ENCODE measurements at places on chromosomes 7 and 10.
A peak's percentile ranks its signal among the peaks of the same experiment; 100 is the strongest.

GRCh38 chr7:155404976-155405375 lies 53.0 kb upstream of the EN2 start:
- DNase-seq: no peak

GRCh38 chr7:73920406-73921134 lies 59.6 kb downstream of the TMEM270 start:
- DNase-seq: no peak

- DNase-seq: no peak
Measured at GRCh38 chr7:28700096-28700495, 258.0 kb downstream of the TRIL start.

DNA sequence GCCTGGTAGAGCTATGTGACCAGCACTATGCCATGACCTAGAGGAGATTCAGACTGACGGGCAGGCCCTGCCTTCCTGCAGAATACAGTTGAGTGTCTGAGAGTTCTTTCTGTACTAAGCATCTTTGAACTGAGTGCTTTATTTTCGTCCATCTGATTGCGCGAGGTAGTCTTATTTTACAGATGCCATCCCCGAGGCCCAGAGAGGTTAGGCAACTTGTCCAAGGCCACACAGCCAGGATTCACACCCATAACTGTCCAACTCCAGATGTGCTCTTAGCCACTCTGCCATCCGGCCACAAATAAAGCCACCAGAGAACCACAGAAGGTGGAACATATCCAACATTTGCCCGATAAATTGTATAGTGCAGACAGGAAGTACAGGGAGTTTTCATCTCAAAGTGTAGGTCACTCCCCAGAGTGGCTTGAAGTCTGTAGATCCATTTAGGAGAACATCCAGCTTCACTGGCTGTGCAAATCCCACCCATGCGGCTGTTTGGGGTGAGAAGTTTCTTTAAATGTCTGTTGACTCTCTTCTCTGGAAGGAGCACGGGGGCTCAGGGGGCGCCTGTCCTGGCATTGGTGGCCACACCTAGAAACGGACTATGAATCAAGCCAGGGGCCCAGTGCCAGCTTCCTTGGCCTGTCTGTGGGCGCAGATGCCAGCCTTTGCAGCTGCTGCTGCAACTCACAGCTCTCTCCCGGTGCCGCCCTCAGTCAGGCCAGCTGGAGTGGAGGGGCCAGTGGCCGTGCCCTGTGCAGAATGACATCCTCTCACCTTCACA lies 11.1 kb downstream of the CHST3 start:
- DNase-seq: no peak

- DNase-seq: peak; percentile 19
Measured at GRCh38 chr10:74177140-74177677, 26.2 kb downstream of the ADK start.

- DNase-seq: no peak
Measured at GRCh38 chr7:43697690-43698089, 31.6 kb downstream of the COA1 start.

DNA sequence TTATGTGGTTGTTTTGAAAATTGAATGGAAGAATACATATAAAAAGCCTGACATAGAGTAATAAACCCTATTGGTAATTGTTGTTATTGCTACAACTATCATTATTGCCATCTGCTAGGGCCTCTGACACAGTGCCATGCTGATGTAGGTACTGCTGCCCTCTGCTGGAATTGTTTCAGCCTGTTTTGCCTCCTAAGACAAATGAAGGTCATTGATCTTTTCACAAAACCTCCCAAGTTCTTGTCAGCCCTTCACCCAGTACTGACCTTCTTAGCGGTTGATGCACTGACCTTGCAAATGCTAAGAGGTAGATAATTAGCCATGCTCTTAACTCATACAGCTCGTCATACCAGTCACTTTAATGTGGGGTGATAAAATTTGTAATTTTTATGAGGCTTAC lies 975.2 kb downstream of the SORCS1 start:
- DNase-seq: no peak

- no peak for DNase-seq
Measured at GRCh38 chr7:128708824-128709223, 30.3 kb upstream of the CALU start.

- DNase-seq: peak; percentile 7
Measured at GRCh38 chr10:121598263-121599249, at the start of gene FGFR2. Gene FGFR2, minus strand, starts transcription at chr10:121598444. Its CDS starts 4,627 bp downstream, at chr10:121593817.

GRCh38 chr7:131803816-131804215 lies 247.4 kb upstream of the PODXL start:
- no peak for DNase-seq

- no peak for DNase-seq
Measured at GRCh38 chr7:20122073-20122472, 95.1 kb downstream of the MACC1 start.

DNA sequence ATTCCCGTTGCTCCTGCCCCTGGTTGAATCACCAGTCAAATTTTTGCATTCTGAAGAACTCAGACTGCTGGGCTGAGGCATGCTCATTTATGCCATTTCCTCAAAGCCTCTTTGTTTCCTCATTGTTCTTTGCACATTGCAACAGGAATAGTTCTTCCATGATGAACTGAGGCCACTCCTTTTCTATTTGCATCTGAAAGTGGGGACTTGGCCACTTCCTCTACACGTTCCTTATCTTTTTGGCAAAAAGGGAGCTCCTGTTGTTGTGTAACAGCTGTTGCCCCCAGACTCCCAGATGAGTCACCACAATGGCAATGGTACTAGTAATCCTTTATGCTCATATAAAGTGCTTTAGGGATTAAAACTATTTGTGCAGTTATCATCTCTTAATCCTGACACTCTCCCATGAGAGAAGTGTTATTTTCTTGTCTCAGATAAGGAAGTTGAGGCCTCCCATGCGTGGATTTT lies 20.1 kb upstream of the ITPRID1 start:
- no peak for DNase-seq

DNA sequence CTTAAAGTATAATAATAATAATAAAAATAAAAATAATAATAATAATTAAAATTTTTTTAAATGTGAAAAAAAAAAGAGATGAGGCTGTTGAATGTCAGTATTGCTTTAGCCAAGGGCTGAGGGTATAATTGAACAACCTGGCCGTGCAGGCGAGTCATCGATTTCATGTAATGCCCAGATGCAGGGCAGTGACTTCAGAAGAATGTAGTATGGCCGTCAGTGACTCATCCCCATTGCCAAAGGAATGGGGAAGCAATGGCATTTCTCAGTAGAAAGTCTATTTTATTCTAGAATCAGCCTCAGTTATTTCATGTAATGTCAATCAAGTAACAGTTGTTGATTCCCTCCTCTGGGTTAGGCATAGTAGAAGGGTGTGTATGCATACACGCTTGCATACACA lies 516.4 kb downstream of the GLRX3 start:
- DNase-seq: no peak

DNA sequence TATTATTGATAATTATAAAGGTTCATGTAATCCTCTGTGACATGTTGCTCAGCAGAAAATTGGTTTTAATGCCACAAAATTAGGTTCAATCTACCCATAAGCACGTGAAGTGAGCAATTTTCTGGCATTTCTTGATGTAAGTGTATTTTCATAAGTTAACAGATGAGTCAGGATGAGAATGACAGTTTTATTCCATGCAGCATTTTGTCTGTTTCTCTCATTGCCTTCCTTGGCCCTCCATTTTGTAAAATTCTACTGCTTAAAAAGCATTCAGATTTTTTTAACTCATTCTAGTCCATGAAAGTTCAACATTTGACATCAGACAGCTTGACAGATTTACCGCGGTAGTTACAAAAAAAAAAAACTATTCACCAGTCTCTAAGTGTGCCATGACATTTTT lies 4.0 kb upstream of the GFRA1 start:
- DNase-seq: no peak

- DNase-seq: no peak
Measured at GRCh38 chr7:136275794-136276193, 298.6 kb upstream of the MTPN start.

- no peak for DNase-seq
Measured at GRCh38 chr10:127345231-127345965, 149.0 kb upstream of the INSYN2A start.

GRCh38 chr10:4254101-4254994 lies 469.3 kb upstream of the KLF6 start:
- DNase-seq: no peak

Data from CD4-positive, alpha-beta T cell treated with Interleukin-1 beta for 1 hour (primary cell).